ENCODE measurements at places on chromosomes 11 and 22.
A peak's percentile ranks its signal among the peaks of the same experiment; 100 is the strongest.

DNA sequence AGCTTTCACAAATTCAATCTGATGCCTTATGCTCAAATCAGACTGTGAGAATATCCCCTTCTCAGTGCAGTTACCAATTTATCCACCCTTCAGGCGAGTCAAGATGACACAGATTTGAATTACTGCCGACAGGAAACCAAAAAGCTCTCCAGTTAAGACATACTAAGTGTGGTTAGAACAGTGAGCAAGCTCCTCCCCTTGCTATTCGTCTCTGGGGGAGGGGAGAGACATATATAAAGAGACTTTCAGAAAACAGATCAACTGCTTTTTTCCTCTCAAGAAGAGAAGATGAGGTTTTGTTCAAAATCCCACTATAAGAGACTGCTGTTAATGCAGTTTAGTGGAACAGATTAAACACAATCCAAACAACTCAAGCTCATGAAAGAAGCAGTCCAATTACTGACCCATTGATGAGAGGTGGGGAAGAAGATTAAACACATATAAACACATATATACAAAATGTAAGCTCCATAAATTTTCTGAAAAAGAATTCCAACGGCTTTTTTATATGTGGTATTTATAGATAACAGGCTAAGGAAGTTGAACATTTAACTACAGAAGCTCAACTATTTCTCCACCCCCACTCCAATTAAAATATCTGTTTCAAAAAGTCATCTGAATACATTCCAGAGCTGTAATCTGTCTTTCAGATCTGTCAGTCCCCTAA lies 102.7 kb downstream of the MRTFA start:
- no peak for DNase-seq

- peak; percentile 28 for DNase-seq
Measured at GRCh38 chr22:19717691-19718455, 3.6 kb downstream of the SEPTIN5 start.

- no peak for DNase-seq
Measured at GRCh38 chr11:84747871-84748270, 879.3 kb downstream of the DLG2 start.

- DNase-seq, result no peak
Measured at GRCh38 chr11:72673943-72674828, at the start of gene PDE2A. Gene PDE2A, minus strand, starts transcription at chr11:72674422. Its CDS starts 215 bp downstream, at chr11:72674207.

DNA sequence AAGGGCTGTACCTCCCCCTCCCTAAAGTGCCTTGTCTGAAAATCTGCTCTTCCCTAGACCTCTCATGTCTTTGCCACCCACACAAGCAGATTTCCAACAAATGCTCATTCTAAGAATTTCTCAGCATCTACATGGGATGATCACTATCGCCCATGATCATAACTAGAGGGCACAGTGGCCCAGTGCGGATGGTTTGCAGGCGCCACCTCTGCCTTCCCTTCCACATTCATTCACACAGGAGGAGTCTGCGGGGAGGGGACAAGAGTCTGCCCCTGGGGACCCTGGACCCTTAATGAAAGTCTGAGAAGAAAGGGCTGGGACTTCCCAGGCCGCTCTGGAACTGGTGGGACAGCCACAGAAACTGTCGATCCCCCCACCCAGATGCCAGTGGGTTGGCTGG lies 28.9 kb downstream of the KCTD17 start:
- no peak for DNase-seq

GRCh38 chr11:41579546-41579945 lies 120.1 kb upstream of the LRRC4C start:
- no peak for DNase-seq

GRCh38 chr11:75100314-75100713 lies 3.6 kb upstream of the OR2AT4 start:
- DNase-seq, result no peak

- no peak for DNase-seq
Measured at GRCh38 chr11:121341609-121342008, 49.0 kb downstream of the SC5D start.

DNA sequence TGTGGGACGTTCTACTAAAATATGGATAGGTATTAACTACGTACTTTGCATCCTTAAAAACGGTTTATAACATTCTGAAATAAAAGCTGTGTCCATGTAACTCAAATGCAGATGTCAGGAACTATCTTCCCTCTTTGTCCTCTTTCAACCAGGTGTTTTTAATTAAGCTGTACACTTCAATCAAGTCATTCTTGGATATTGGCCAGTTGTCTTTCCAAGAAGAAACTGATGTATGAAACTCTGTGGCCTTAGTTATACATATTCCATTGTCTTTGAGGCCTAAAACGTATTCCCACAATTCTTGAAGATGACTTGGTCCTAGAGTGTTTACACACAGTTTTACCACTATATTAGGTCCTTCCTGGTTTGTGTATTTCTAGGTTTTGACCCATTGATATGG lies 249.0 kb upstream of the CNTN5 start:
- DNase-seq, result no peak

DNA sequence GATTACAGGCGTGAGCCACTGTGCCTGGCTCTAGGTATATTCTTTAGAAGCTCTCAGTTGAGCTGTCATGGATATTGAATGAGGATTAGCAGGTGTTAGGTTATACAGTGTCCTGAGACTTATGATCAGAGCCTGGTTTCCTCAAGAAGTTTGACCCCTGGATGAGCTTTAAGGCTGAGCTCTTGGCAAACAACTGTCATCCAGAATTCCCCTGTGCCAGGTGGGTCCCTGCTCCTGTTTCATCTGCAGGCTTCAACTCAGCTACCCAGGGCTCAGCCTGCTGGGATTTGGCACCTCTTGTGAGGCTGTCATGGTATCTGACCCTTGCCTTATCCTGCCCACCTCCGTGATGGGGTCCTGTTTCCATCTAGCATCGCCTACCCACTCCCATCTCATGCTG lies 24.3 kb downstream of the SERPINH1 start:
- no peak for DNase-seq

GRCh38 chr11:134393638-134394037 lies 18.4 kb downstream of the B3GAT1 start:
- no peak for DNase-seq

DNA sequence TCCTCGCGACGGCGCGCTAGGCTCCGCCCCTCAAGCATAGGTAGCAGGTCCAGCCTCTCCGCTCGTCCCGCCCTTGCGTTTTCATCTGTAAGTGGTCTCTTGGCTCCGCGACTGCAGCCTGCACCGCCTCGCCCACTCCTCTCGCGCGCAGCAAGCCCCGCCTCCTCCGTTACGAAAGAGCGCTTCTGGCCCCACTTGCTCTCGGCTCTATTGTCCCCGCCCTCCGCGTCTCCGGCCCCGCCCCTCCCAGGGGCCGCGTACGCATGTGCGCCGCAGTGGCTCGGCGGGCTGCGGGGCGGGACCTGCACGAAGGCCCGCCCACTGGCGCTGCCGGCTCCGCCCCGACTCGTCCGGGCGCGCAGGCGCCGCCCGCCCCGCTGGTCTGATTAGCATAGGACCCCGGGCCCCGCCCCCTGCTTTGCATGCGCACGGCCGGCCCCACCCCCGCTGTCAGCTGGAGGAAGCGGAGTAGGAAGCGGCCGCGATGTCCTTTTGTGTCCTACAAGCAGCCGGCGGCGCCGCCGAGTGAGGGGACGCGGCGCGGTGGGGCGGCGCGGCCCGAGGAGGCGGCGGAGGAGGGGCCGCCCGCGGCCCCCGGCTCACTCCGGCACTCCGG lies at the start of gene ESRRA:
Gene ESRRA (plus strand): TSS at position 450 of the 616 bp plus-strand sequence. CDS start 1,656 bp downstream, outside the sequence.
- peak; percentile 91 for DNase-seq

GRCh38 chr11:102111011-102111786 lies 952 bp downstream of the YAP1 start:
- peak; percentile 84 for DNase-seq

GRCh38 chr22:18057568-18058209 lies 20.1 kb upstream of the PEX26 start:
- DNase-seq, result peak; percentile 97

- no peak for DNase-seq
Measured at GRCh38 chr22:36929621-36930020, 16.2 kb downstream of the CSF2RB start.

DNA sequence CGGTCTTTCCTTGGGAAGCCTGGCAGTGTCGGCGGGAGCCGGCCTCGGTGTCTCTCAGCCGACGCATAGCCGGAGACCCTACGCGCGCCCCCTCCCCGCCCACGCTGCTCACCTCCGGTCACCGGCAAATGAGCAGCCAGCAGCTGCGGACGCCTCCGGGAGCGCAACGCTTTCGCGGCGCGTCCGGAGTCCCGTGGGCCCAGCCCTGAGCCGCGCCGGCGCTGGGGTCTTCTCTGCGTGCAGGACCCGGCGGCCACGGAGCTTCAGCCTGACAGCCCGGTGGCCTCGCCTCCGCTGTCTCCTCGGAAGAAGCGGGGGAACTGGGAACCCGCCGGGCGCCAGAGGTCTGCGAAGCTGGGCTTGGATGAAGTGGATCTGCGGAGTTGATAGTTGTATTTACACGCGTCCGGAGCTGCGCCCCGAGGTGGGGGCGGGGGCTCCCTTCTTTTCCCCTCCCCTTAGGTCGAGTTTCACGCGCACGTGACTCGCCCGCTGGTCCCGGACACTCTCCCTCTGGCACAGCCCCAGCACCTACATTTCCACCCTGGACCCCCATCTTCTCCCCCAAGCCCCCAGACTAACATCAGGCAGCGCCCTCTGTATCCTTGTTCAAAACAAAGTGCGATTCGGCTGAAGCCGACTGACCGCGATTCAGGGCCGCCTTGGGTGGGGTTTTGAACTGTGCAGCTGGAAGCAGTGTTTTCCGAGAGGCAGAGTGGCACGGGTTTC lies at the start of gene SLC43A1:
Gene SLC43A1 (minus strand): TSS at position 371 of the 729 bp plus-strand sequence. CDS start 1,591 bp downstream, outside the sequence.
- DNase-seq, result no peak

GRCh38 chr11:118915941-118916841 lies 9.5 kb downstream of the BCL9L start:
- DNase-seq, result no peak

GRCh38 chr11:93545566-93545965 lies 2.4 kb upstream of the SMCO4 start:
- DNase-seq, result no peak

GRCh38 chr11:9615031-9615451 lies 41.6 kb downstream of the WEE1 start:
- DNase-seq, result no peak

DNA sequence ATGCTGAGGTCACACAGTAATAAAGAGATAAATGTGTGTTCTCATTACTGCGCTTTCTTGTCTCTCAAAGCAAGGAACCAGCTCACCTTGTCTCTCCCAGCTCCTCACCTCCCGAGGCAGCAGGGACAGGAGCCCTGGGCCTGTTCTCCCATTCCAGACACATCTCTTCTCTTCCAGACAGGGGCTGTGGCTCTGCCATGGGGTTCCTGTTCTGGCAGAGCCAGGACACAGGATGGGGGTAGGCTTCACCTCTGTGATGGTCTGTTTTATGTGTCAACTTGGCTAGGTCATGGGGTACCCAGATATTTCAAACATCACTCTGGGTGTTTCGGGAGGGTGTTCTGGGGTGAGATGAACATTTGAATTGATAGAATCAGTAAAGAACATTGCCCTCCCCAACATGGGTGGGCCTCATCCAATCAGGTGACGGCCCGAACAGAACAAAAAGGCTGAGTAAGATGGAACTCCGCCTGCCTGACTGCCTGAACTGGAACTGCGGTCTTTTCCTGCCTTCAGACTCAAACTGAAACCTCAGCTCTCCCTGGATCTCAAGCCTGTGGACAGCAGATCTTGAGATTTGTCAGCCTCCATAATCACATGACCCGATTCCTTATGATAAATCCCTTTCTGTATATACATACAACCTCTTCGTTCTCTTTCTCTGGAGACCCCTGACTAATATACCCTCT lies 2.0 kb upstream of the VSIG10L2 start:
- no peak for DNase-seq

DNA sequence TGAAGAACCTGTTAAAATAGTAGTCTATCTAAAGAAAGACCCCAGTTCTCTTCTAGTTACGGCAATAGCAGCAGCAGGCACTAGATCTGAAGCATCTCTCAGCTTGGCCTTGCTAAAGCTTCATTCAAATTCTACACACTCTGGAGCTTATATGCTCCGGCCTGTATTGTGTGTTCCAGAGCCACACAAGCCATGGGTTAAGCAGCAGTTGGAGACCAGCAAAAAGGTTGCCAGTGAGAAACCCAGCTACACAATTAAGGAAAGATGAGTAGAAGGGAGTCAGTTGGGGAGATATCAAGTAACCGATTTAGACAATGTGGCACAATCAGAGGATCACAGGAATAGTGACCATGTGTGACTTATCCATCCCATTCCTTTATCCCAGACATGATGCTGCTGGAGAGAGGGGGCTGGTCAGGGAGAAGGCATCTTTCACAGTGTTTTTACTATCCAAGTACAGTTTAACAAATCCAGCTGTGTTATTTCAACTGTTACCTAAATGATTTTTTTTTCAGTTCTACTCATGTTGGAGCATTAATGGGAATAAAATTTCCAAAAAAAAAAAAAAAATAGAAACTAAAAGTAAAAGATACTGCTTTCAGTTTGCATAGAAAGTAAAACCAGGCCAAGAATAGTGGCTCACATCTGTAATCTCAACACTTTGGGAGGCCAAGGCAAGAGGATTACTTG lies 41.0 kb downstream of the PAX6 start:
- DNase-seq, result no peak

DNA sequence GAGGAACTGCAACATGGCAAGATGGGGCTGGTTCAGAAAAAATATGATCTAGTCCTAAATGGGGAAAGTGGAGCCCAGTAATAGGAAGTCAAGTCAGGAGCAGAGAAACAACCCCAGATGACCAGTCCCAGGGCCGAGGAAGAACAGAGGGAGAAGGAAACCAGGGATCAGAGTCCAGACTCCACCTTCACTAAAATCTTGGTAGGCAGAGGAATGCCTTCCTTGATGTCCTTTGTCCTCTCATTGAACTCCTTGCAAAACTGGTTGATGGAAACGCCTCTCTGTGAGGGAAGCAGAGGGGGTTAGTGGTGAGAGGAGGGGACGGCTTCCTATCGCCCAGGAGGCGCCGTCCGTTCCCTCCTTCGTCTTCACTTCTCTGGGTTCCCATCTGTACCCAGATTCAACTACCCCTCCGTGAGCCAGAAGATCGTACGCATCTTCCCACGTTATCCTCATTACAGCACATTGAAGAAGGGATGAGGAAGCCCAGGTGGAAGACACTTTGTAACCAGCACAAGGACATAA lies 607 bp downstream of the MRPL11 start:
- DNase-seq, result no peak

- peak; percentile 62 for DNase-seq
Measured at GRCh38 chr11:122803306-122803705, 35.0 kb upstream of the CRTAM start.

DNA sequence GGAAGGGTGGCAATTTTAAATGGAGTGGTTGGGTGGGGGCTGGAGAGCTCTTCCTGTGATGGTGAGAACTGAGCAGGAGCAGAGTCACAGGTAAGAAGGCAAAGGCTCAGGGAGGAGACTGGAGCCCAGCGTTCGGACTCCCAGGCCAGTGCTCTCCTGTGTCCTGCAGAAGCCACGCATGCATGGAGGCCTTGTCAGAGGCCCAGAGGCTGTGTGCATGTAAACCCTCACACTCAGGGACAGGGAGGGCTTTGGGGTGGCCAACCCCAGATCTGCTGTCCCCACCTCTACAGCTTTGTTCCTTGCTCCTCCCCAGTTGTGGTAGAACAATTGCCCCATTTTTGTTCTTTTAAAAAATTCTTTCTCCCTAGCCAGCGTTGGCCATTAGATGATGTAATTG lies 130.4 kb upstream of the PARVA start:
- no peak for DNase-seq

- DNase-seq, result no peak
Measured at GRCh38 chr11:93843906-93844305, 6.5 kb downstream of the VSTM5 start.
